ENCODE measurements at places on chromosomes 6 and 20. TPM values are rescaled to one million over a fixed set of nuclear protein-coding genes. Genes with fewer than 3 reads are reported as not detected.

DNA sequence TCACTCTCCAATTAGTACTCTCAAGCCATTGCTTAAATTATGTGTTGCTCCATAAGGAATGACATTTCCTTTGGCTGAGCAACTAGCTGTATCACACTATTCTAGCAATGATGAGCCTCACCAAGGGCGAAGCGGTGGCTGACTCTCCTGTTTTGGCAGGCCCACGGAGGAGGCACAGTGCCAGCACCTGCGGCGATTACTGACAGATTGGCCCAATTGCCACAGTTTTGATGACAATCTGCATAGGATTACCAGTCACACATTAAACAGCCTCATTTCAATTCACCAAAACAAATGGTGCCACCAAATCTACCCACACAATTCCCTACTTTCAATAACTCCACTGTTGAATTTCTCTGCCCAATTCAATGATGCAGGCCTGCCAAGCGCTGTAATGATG, 286.9 kb downstream of the PTPRK start:
- no peaks in the 10 kb centered on the region for H3K36me3 ChIP-seq
- no peak overlapping the region for H3K27ac ChIP-seq
- H3K4me3 ChIP-seq: no peak overlapping the region
- H3K4me1 ChIP-seq: no peaks in the 10 kb centered on the region
- H3K27me3 ChIP-seq: no peaks in the 10 kb centered on the region

DNA sequence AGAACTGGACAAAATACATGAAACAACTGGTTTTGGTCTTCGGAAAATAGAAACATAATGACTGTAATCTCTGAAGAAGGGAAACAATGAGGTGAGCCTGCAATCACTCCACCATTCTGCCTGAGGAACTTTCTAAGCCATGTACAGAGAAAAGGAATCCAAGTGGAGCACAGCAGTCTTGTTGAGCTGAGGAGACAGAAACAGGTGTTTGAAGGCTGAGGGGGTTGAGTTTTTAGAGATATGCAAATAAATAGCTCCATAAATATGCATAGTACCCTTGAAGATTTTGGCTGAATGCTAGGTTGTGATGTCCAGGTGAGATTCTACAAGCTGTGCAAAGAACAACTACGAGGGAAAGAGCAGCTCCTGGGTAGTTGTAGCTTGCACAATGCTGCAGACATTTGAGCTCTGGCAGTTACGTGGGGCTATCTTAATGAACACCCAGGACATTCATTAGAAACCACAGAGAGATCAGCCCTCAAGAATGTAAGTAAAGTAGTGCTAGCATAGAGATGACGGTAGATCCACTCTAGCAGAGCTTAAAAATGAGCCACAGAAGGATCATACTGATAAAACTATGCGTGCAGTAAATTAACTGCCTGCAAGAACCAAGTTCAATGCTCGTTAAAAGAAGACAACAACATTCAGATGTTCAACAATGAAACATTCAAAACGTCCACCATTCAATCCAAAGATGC, 24.3 kb downstream of the TUBB2B start:
- H3K4me3 ChIP-seq: no peak overlapping the region
- H3K27me3 ChIP-seq: peaks cover 13% of the 10 kb centered on the region
- DNase-seq: no peak
- H3K4me1 ChIP-seq: no peaks in the 10 kb centered on the region

DNA sequence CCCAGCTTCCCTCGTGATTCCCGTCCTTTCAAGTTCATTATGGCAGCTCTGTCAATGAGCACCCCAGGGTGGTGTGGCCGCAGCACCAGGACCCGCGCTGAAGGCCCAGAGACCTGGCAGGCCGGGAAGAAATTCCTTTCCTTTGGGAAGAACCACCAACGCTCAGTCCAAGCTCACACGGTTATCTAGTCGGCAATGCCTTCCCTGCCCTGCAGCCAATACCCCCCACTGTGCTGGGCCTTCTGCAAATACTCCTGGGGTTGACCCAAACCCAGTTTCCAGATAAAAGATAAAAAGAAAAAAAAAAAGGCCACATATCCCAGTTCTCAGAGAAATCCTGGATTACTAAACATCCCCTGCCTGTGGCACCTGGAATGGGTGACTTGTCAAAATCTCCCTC, 28.7 kb downstream of the PXDC1 start:
- H3K36me3 ChIP-seq: peaks cover 34% of the 10 kb centered on the region
- no peaks in the 10 kb centered on the region for H3K27me3 ChIP-seq

DNA sequence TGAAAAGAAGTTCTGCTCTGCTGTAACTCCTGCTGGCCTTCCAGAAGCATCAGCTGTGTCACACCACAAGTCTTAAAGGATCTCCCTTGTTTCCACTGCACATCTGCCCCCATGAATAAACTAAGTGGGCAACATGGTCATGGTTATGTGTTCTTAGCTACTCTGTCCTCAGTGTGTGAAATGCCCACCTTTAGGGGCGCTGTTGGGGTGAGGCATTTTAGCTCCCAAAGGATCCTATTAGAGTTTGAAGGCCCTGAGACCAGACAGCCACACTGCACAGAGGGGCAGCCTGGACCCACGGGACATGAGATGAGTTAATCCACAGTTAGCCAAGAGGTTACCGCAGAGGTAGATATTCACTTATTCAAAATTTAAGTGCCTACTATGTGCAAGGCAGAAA, 294.3 kb upstream of the QKI start:
- H3K4me1 ChIP-seq: no peaks in the 10 kb centered on the region
- no peaks in the 10 kb centered on the region for H3K27me3 ChIP-seq
- DNase-seq: no peak
- no peak overlapping the region for H3K4me3 ChIP-seq
- H3K36me3 ChIP-seq: no peaks in the 10 kb centered on the region

DNA sequence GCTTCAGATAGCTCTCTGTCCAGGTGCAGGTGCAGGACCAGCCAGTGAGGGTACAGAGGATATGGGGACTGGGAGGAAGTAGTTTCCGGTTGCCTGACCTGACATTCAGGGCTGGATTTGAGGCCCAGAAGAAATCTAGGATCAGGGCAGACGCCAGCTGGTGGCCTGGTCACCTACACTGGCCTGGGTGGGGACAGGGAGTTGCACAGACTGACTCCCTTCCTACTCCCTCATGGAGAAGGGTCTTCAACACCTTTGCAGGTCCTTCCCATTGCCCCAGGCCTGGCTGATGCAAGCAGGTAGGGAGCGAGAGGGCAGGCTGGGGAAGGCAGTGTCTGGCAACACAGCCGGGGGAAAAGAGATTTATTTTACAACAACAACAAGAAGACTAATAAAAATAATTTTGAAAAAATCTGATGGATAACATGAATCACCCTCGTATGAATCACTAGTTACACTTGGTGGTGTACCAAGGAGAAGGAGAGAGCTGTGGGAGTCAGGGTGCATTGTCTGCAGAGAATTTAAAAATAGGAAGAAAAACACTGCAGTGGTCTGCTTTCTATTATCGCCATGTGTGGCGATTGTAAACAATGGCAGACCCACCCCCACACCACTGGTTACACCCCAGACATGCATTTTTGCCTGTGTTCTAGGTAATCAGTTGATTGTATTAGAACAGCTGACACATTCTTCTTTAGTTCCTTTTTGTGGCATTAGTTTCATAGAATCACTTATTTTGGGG, 62.3 kb upstream of the SNX9 start:
- no peaks in the 10 kb centered on the region for H3K27me3 ChIP-seq
- no peak overlapping the region for H3K4me3 ChIP-seq
- DNase-seq: no peak
- no peak overlapping the region for H3K27ac ChIP-seq
- H3K36me3 ChIP-seq: no peaks in the 10 kb centered on the region

GRCh38 chr6:136426627-136427377, 123.4 kb downstream of the MAP7 start:
- H3K27me3 ChIP-seq: no peaks in the 10 kb centered on the region
- no peak for DNase-seq
- H3K4me1 ChIP-seq: no peaks in the 10 kb centered on the region

GRCh38 chr6:44649365-44650025, 262.0 kb downstream of the CDC5L start:
- H3K4me3 ChIP-seq: no peak overlapping the region
- no peaks in the 10 kb centered on the region for H3K4me1 ChIP-seq
- no peaks in the 10 kb centered on the region for H3K36me3 ChIP-seq
- no peak overlapping the region for H3K27ac ChIP-seq

GRCh38 chr6:1560281-1561058, 49.2 kb upstream of the FOXC1 start:
- no peak overlapping the region for H3K4me3 ChIP-seq
- H3K4me1 ChIP-seq: no peaks in the 10 kb centered on the region
- no peaks in the 10 kb centered on the region for H3K27me3 ChIP-seq
- no peaks in the 10 kb centered on the region for H3K36me3 ChIP-seq
- DNase-seq: no peak

DNA sequence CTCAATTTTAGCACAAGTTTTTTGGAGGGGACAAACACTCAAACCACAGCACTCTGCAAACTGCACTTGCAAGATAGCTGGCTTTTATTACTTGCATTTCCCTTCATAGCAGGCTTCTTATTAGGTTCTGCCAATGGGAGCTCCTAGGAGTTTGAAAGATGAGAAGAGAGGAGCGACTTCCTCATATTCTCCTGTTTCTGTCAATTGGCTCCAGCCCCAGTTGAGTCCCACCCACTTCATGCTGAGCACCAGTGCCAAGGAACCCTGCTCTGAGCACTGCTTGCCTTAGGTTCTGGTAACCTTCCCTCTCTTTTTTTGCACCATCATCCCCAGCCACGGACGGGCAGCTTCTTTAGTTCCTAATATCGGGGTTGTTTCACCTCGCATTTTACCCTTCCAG, 67.9 kb downstream of the PSMB1 start:
- DNase-seq: no peak
- H3K36me3 ChIP-seq: no peaks in the 10 kb centered on the region
- H3K27me3 ChIP-seq: no peaks in the 10 kb centered on the region
- no peak overlapping the region for H3K4me3 ChIP-seq
- no peak overlapping the region for H3K27ac ChIP-seq

DNA sequence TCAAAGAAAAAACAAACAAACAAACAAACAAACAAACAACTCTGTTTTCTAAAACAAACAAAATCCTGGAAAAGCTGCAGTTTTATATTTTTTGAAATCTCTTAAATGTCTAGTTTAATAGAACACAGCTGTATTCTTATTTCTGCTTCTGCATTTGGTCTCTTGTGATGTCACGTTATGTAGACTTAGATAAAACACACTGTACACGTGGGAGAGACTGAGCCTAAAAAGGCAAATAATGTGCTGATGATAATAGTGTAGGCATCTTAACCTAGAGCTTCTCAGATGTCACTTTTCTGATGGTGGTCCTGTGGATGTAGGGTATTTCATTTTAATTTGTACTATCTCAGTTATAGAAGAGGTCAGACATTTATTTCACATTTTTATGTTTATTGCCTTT, 261.7 kb downstream of the UTRN start:
- H3K36me3 ChIP-seq: peaks cover 70% of the 10 kb centered on the region
- H3K4me3 ChIP-seq: no peak overlapping the region
- H3K27ac ChIP-seq: no peak overlapping the region
- H3K4me1 ChIP-seq: no peaks in the 10 kb centered on the region
- no peaks in the 10 kb centered on the region for H3K27me3 ChIP-seq
- DNase-seq: no peak

DNA sequence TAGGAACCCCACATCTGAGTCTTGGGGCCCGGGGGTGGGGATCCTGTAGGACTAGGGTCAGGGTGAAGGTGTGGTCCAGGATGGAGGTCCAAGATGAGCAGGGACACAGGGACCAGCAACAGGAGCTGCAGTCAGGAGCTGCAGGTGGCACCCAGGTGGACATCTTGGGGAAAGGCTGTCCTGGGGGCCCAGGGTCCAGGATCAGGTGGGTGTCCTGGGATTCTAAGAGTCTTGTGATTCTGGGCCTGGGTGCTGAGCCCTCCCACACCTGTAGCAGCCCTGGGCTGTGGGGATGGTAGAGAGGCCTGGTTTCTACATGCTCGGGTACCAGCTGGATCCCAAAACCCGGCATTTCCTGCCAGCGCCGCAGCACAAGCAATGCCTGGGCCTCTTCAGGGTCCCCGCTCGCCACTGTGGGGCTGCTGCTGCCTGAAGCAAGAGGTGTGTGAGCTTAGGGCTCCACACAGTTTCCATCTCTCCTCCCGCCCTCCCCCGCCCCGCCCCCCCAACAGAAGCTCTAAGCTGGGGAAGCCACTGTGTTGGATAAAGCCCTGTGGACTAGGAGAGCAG, 20.7 kb downstream of the ERGIC3 start:
- no peak for DNase-seq
- H3K27ac ChIP-seq: no peak overlapping the region
- H3K4me3 ChIP-seq: no peak overlapping the region
- no peaks in the 10 kb centered on the region for H3K27me3 ChIP-seq

DNA sequence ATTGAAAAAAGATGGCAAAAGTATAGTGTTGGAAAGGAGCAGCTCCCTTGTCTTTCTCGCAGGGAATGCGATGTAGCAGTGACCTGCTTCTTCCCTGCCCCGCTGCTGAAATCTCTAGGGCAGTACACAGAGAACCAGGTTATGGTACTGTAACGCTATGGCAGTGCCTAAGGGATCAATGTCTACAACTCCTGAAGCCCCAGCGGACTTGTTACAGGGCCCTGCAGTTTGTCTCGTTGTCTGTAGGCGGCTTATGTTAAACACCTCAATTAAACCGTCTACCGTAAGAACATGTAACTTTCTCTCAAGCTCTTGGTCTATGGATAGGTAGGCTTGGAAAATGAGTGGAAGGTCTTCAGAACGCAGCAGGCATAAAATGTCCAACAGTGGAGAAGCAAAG, 44.8 kb upstream of the SLC17A4 start:
- no peak overlapping the region for H3K27ac ChIP-seq
- H3K27me3 ChIP-seq: no peaks in the 10 kb centered on the region
- no peak for DNase-seq
- H3K4me1 ChIP-seq: no peaks in the 10 kb centered on the region
- H3K4me3 ChIP-seq: no peak overlapping the region

- DNase-seq: no peak
- H3K36me3 ChIP-seq: no peaks in the 10 kb centered on the region
- H3K27me3 ChIP-seq: no peaks in the 10 kb centered on the region
- no peaks in the 10 kb centered on the region for H3K4me1 ChIP-seq
Observed at GRCh38 chr6:53937461-53937860, 142.7 kb downstream of the LRRC1 start.

- no peak overlapping the region for H3K27ac ChIP-seq
- no peak for DNase-seq
- no peaks in the 10 kb centered on the region for H3K36me3 ChIP-seq
- H3K4me1 ChIP-seq: no peaks in the 10 kb centered on the region
Observed at GRCh38 chr20:43681991-43682410, 15.1 kb downstream of the MYBL2 start.

GRCh38 chr6:158879180-158879579, 60.0 kb upstream of the EZR start:
- no peak overlapping the region for H3K4me3 ChIP-seq
- no peaks in the 10 kb centered on the region for H3K4me1 ChIP-seq
- no peak for DNase-seq
- H3K36me3 ChIP-seq: no peaks in the 10 kb centered on the region

- H3K27ac ChIP-seq: no peak overlapping the region
- no peaks in the 10 kb centered on the region for H3K4me1 ChIP-seq
- no peak overlapping the region for H3K4me3 ChIP-seq
- DNase-seq: no peak
- H3K36me3 ChIP-seq: no peaks in the 10 kb centered on the region
Observed at GRCh38 chr6:40135491-40136072, 201.3 kb upstream of the MOCS1 start.

The RBM24 gene
- total RNA-seq: 215 TPM

The TULP4 gene
- 103 TPM for total RNA-seq

The DEFB132 gene
- not detected for total RNA-seq

The DEFB124 gene
- not detected for total RNA-seq

The ANKRD6 gene
- 2.4 TPM for total RNA-seq
